Stimulated activated CD8-positive, alpha-beta memory T cell treated with anti-CD3 and anti-CD28 coated beads, Interleukin-4, amount 100 ng/mL, for 1 hour (primary cell): ENCODE measurements at places on chromosomes 7 and 10.

DNA sequence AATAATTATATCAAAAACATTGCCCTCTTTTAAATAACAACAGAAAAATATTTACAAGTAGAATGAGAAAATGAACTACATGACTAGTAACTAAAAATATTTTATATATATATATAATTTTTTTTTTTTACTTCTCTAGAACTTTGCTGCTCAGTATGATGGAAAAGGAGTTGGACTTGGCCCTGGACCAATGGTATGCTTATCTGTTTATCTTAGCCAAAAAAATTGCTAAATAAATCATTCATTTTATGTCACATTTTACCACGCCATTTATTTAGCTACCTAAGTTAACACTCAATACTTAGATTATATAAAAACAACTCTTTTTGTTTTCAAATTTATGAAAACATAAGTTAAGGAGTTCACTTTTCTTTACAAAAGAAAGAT lies 6.7 kb downstream of the COL1A2 start:
- DNase-seq = no peak

- no peak for DNase-seq
These were observed 23.8 kb downstream of the C10orf105 start for GRCh38 chr10:71695502-71696476.

GRCh38 chr10:132377326-132377725 lies 19.7 kb upstream of the PWWP2B start:
- DNase-seq = no peak

GRCh38 chr10:125557801-125558505 lies 125.0 kb downstream of the TEX36 start:
- DNase-seq = no peak

DNA sequence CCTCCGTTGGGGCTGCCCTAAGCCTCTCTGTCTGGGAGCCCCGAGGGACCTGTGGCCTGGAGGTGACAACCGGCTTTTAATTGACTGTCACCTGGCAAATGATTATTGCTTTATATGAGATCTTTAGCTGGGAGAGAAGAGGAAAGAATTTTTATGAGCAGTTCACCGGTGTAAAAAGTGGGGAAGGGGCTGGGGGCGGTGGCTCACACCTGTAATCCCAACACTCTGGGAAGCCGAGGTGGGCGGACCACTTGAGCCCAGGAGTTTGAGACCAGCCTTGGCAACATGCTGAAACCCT lies 2.6 kb upstream of the COX19 start:
- DNase-seq = no peak

- peak; percentile 29 for DNase-seq
These were observed 37.1 kb downstream of the PRKCQ start for GRCh38 chr10:6542999-6543430.

DNA sequence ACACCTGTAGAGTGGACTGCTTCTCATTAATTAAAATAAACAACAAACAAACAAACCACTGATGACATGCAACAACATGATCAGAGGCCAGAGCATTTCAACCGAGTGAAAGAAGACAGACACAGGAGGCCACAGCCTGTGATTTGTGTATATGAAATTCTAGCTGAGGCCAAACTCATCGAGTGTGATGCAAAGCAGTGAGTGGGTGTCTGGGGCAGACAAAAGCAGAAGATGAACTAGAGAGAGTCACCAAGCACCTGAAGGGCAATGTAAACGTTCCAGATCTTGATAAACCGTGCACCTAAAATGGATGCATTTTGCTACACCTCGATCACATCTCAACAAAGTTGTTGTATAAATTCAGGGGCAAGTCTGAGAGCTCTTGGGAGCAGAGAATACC lies 108.4 kb downstream of the KLF6 start:
- no peak for DNase-seq

GRCh38 chr7:8724080-8724718 lies 290.8 kb downstream of the NXPH1 start:
- DNase-seq = no peak

- DNase-seq = no peak
These were observed 128.9 kb downstream of the PLXDC2 start for GRCh38 chr10:19944911-19945663.

DNA sequence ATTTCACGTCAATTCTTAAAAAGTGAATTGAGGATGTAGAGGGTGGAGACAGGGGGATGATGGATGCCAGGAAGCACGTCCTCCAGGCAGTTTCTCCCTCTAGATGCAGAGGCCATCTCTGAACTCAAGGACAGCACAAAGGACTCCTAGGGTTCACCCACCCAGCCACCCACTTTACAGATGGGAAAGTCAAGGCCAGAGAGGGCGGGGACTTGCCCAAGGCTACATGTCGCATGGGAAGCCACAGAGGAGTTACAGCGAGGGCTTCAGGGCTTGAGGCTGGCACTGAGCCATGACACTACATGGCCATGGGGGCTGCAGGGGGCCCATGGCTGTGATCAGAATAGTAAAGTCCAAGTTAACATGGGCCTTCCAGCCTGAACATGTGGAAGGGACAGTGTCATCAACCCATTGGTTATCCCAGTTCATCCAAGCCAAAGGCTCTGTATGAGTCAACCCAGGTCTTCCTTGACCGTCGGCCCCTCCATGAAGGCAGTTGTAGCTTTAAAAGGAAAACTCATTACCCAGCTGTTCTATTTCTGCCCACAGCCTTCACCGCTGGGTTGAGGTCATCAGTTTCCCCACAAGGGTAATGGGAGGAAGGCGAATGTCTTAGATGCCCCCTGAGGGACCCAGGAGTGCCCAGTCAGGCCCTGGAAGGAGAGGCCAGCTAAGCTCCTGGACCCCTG lies 24.3 kb upstream of the KPNA7 start:
- no peak for DNase-seq

DNA sequence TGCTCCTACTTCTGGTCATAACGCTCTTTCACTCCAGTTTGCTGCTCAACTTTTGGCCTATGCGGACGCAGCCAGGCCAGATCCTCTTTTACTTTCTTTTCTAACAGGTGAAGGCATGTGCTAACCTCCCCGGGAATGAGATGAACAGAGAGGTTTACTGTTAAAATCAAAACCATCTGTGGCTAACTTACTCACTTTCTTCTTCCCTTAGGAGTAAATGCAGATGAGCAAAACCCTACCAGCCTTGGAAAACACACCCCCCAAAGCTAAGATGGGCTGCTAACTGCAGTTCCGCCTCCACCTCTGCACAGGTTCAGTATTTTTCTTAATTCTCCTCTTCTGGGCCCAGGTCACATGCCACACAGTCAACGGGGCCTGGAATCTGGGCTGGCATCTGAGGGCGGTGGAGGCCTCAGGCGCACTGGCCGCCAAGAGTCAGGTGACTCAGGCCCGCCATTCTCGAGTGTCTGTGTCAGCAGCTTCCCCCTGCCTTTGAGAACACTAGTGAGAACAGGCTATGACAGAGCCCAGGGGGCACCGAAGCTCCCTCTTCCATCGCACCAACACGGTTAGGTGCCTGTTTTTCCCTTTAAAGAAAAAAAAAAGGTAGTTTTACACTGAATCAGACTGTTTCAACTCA lies 11.1 kb downstream of the FAM53B start:
- DNase-seq = no peak

DNA sequence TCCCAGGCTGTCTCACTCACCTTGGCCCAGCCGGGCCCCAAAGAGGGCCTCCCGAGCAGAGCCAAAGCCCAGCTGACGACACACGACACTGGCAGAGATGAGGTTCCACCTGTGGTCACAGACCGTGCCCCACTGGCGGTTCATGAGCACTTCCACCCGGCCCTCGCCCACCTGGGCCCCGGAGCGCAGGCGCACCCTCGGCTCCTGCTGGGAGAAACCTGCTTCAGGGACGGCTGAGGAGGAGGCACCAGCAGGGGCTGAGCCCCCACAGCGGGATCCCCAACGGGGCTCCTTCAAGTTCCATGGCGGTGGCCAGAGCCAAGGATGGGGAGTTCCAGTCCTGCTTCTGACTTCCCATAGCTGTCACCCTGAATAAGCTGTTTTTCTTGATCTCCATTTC lies 10.0 kb downstream of the LOXL4 start:
- DNase-seq = no peak

GRCh38 chr7:126040114-126041045 lies 1110.8 kb upstream of the POT1 start:
- no peak for DNase-seq

DNA sequence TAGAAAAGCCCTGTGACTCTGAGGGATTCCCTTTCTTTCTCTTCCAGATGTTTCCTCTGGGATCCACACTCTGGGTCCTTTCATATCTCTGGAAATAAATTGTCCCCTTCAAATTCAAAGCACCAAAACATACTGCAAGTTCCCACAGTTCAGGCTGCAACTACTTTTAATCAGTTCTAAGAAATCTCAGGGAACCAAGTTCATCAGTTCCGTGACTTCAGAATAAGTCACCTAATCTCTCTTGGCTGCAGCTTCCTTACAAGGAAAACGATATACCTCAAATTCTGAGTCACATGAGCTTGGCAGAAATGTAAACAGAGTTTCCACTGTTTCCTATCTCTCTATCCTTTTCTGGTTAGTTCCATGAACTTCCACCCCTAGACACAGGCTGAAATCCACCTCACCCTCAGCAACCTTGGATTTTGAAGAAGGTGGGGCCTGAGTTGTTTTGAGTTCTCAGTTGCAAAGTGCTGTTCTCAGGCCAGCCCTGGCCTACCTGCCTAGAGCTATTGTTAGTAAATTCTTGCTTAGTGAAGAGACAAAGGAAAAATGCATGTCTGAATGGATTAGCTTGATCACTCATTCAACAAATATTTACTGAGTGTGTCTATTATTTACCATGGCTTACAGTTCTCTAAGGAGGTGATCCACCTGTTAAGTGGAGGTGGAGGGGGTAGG lies 59.3 kb upstream of the IL6 start:
- no peak for DNase-seq

- no peak for DNase-seq
These were observed 404.6 kb downstream of the PHTF2 start for GRCh38 chr7:78203042-78203720.

DNA sequence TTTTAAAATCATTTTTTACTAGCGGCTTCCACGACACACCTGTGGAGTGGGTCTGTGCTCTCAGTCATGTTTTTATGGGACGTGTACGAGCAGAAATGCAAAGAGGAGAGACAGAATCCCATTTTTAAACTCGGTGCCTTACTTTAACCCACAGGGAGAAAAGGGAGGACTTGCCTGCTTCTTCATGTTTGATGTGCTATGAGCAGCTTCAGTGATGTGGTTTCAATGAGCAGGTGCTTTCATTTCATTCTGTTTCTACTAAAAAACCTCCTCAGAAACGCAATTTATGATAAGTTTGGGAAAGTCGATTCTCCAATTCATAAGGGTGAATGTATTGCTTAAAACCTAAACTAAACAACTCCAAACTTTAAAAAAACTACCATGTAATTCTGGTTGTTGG lies 537.2 kb downstream of the GATA3 start:
- DNase-seq = no peak

- no peak for DNase-seq
These were observed 535.9 kb downstream of the TFEC start for GRCh38 chr7:115494529-115495147.

DNA sequence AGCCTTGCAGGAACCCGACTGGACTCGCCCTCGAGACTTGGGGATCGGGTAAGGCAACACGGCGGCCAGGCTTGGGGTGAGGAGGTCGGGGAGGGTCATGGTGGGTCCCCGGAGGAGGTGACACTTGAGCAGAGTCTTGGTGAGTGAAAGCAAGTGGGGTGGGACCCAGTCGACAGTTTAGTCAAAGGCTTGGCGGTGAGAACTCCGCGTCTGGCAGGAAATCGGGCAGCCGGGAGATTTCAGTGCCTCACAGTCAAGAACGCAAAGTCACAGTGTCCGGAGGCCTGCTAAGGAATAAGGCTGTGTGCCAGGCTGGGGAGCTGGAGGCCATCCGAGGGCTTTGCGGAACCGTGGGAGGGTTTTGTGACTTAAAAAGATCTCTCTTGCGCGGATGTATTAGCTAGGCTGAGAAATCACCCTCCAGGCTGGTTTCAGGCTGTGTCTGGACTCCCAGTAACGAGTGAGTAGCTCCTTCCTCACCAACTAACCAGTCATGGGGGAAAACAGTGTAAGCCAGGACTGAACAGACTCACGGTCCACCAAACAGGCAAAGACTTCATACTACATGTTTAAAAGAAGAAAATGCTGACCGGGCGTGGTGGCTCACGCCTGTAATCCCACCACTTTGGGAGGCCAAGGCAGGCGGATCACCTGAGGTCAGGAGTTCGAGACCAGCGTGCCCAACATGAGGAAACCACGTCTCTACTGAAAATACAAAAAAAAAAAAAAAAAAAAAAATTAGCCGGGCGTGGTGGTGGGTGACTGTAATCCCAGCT lies 613 bp downstream of the AP5Z1 start:
- DNase-seq = peak; percentile 26

- DNase-seq = no peak
These were observed 325.4 kb downstream of the GLRX3 start for GRCh38 chr10:130461631-130462030.

DNA sequence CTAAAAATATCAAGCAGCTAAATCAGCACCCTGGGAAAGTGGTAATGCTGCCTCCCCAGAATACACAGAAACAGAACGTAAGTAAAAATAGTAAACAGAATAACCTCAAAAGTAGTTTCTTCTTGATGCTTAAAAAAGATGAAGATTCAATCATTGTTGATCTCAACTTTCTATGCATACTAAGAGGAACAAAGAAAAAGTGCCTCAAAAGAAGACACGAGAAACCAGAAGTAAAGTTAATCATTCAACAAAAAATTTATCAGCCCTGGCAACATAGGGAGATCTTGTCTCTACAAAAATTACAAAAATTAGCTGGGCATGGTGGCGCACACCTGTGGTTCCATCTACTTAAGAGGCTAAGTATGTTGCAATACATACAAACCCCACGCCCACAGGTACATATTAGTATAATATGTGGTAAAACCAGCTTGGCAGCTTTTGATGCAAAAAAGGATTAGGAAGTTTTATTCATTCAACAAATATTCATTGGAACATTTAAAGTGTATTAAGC lies 153.7 kb downstream of the NRBF2 start:
- DNase-seq = no peak

DNA sequence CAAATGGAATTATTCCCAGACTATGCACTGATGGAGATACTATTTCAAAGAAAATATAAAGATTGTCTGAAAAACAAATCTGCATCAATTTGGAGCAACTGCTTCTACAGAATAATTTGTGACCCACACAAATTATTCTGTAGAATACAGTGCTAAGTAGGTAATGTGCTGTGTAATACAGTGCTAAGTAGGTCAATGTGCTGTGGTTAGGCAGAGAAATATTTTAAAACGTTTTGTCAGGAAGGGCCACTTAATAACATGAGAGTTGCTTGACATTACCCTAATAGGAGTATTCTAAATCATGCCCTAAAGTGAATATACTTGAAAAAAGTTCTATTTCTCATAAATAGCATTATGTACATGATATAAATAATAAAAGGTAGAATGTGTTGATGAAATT lies 116.5 kb upstream of the KCND2 start:
- no peak for DNase-seq

DNA sequence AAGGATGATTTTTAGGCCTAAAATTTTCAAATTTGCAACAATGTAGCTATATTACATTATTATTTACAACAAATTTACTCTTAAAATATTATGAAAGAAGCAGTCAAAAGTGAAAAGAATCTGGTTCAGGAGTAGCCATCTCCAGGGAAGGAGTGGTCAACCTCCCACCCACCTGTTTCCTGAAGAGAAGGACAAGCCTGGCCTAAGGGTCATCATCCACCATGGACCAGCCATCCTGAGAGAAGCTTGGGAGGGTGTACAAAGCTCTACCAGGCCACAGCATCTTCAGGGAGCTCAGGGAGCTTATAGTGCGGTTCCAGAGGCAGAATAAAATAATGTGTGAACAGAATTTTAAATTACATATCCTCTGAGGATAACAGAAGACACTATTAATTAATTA lies 38.1 kb downstream of the COL1A2 start:
- DNase-seq = no peak

- no peak for DNase-seq
These were observed 177.7 kb downstream of the CHCHD3 start for GRCh38 chr7:132904209-132904608.

- DNase-seq = no peak
These were observed 255.3 kb downstream of the FZD1 start for GRCh38 chr7:91519241-91520158.
